ENCODE measurements at places on chromosomes 3 and 15. TPM values are rescaled to one million over a fixed set of nuclear protein-coding genes. Genes with fewer than 3 reads are reported as not detected.

GRCh38 chr3:87581240-87581639 lies 304.9 kb upstream of the POU1F1 start:
- H3K27me3 ChIP-seq, result no peaks in the 10 kb centered on the region
- H3K36me3 ChIP-seq, result no peaks in the 10 kb centered on the region
- DNase-seq, result no peak
- no peak overlapping the region for H3K4me3 ChIP-seq
- no peak overlapping the region for H3K27ac ChIP-seq
- no peaks in the 10 kb centered on the region for H3K4me1 ChIP-seq

DNA sequence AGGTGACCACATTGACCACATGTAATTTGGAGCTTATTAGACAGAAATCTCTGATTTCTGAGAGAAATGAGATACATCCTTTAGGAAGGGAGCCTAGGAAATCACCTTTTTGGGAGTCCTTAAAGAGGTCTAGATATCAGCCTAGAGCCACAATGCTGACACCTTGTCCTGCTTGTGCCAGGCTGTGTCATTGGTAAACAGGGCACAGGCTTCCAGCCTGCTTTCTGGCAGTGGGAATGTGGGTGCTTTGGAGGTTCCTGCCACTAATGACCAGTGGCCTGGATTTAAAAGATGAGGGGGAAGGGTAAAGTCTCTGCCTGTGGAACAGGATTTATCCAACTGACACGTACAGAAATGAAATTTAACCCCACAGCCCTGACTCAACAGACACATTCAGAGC lies 169.8 kb upstream of the KBTBD8 start:
- H3K4me3 ChIP-seq, result no peak overlapping the region
- peaks cover 14% of the 10 kb centered on the region for H3K27me3 ChIP-seq
- DNase-seq, result no peak
- no peaks in the 10 kb centered on the region for H3K36me3 ChIP-seq
- H3K4me1 ChIP-seq, result no peaks in the 10 kb centered on the region

GRCh38 chr3:124256599-124256998 lies 264.7 kb upstream of the ROPN1 start:
- no peaks in the 10 kb centered on the region for H3K36me3 ChIP-seq
- H3K27me3 ChIP-seq, result peaks cover 3% of the 10 kb centered on the region
- H3K4me1 ChIP-seq, result no peaks in the 10 kb centered on the region
- no peak overlapping the region for H3K4me3 ChIP-seq

- H3K27me3 ChIP-seq, result no peaks in the 10 kb centered on the region
- no peak for DNase-seq
- no peaks in the 10 kb centered on the region for H3K36me3 ChIP-seq
- H3K4me3 ChIP-seq, result no peak overlapping the region
Observed at GRCh38 chr3:101279765-101280385, 40.5 kb downstream of the IMPG2 start.

DNA sequence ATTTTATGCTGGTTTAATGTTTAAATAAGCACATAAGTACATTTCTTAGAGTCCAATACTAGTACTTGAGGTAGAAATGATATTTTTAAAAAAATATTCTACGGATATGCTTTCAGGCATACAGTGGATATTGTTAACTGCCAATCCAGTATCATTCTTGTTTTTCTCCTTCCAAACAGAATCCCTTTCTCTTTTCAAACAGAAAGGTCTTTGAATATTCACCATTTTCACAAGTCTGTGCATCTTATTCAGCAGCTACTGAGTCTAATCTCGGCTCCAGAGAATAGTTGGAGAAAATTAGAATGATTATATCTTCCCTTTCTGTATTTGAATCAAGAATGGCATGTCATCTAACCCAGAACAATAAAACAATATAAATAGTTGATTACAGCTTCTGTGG lies 174.5 kb downstream of the GOLGA6L6 start:
- no peak overlapping the region for H3K27ac ChIP-seq
- no peaks in the 10 kb centered on the region for H3K36me3 ChIP-seq
- H3K27me3 ChIP-seq, result no peaks in the 10 kb centered on the region
- DNase-seq, result no peak

- H3K36me3 ChIP-seq, result peaks cover 75% of the 10 kb centered on the region
- peaks cover 94% of the 10 kb centered on the region for H3K4me1 ChIP-seq
- no peaks in the 10 kb centered on the region for H3K27me3 ChIP-seq
- H3K4me3 ChIP-seq, result no peak overlapping the region
- no peak overlapping the region for H3K27ac ChIP-seq
- peak; percentile 4 for DNase-seq
Observed at GRCh38 chr3:4838621-4839022, 140.6 kb upstream of the BHLHE40 start.

DNA sequence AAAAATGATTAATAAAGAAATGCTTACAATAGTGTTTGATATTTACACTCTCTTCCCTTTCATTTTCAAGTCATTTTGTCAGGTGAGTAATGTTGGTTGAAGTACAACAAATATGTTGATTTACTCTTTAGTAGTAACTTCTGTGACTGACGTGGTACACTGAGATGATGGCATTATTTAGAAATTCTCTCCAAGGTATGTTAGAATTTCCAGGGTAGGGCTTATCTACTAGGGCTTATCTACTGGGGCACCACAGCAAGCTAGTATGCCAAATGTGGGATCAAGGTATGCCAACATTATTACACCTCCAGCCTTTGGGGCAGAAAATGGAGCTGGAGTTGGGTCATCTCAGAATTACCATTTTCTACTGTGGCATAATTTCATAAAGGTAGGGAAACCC lies 157.4 kb upstream of the AGTR1 start:
- H3K4me1 ChIP-seq, result no peaks in the 10 kb centered on the region
- H3K27ac ChIP-seq, result no peak overlapping the region
- H3K36me3 ChIP-seq, result no peaks in the 10 kb centered on the region
- H3K27me3 ChIP-seq, result no peaks in the 10 kb centered on the region
- no peak overlapping the region for H3K4me3 ChIP-seq

DNA sequence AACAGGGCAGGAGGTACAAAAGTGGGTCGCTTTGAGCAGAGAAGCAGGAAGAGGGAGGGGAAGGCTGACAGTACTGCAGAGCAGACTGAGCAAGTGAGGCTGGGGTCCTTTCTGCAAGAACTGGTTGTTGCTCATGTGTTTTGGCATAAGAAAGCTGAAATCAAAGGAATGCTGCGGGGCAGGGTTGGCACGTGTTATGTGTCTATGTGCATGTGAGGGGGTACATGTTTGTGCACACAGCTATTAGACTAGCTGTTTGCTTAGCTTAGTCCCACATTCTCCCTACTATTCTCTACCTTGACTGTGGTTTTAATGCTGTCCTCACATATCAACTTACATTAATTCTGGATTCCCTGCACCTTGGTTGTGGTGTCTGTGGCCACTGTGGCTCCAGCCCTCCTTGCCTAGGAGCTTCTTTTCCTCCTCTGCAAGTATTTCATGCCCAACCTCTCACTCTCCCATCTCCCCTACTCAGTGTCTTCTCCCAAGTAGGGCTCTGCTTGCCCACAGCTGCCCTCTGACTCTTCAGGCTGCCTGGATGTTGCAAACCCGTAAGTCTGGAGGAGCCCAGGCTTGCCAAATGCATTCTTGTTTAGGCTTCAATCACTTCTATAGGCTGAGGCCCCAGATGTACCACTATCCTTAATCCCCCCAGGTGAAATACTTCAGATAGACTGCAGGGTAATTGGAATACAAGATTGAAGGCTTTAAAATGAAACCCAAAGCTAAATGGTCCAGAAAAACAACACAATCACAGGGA lies 4.8 kb downstream of the TAGLN3 start:
- no peaks in the 10 kb centered on the region for H3K27me3 ChIP-seq
- no peaks in the 10 kb centered on the region for H3K36me3 ChIP-seq
- peaks cover 36% of the 10 kb centered on the region for H3K4me1 ChIP-seq

GRCh38 chr15:92663250-92663951 lies 7.8 kb upstream of the FAM174B start:
- no peak for DNase-seq
- H3K27ac ChIP-seq, result no peak overlapping the region
- no peaks in the 10 kb centered on the region for H3K36me3 ChIP-seq
- peaks cover 7% of the 10 kb centered on the region for H3K27me3 ChIP-seq
- H3K4me3 ChIP-seq, result no peak overlapping the region

- DNase-seq, result no peak
- no peaks in the 10 kb centered on the region for H3K36me3 ChIP-seq
- no peaks in the 10 kb centered on the region for H3K4me1 ChIP-seq
- no peaks in the 10 kb centered on the region for H3K27me3 ChIP-seq
- no peak overlapping the region for H3K4me3 ChIP-seq
Observed at GRCh38 chr3:24505691-24506550, 11.3 kb upstream of the THRB start.

GRCh38 chr15:86915811-86916331 lies 836.2 kb downstream of the AGBL1 start:
- H3K4me1 ChIP-seq, result no peaks in the 10 kb centered on the region
- no peak overlapping the region for H3K27ac ChIP-seq
- H3K36me3 ChIP-seq, result no peaks in the 10 kb centered on the region
- DNase-seq, result no peak
- H3K27me3 ChIP-seq, result no peaks in the 10 kb centered on the region

DNA sequence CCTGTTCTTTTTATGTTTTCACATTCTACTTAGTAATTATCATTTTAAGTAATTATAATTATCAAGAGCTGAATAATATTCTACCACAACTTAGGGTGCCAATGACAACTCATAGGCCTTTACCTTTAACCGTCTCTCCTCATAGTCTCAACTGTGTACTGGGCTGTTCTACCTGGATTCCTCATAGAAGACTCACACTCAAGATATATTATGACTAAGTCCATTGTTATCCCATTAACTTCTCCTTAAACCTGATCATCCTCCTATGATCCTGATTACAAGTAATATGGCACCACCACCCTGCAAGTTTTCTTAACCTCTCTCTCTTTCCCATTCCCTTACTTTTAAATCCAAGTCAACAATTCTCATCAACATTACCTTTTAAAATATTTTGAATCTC lies 285.9 kb upstream of the VEPH1 start:
- H3K4me1 ChIP-seq, result no peaks in the 10 kb centered on the region
- no peak for DNase-seq
- no peak overlapping the region for H3K4me3 ChIP-seq

PLA2G4D gene
- total RNA-seq, result not detected

TJP1 gene
- not detected for total RNA-seq

KCNMB3 gene
- 1.2 TPM for total RNA-seq

UTS2B gene
- not detected for total RNA-seq

LCMT2 gene
- 14.2 TPM for total RNA-seq

GPR156 gene
- total RNA-seq, result not detected

All from activated CD8-positive, alpha-beta T cell treated with anti-CD3 and anti-CD28 coated beads, Interleukin-2, amount 10 ng/mL, durations not matched to agents 7 days and 5 days (primary cell).